Calu3 (cell line): ENCODE measurements at places on chromosomes 1 and 21. TPM values are rescaled to one million over a fixed set of nuclear protein-coding genes. Genes with fewer than 3 reads are reported as not detected.

The MEX3A gene
- 3.3 and 5.0 TPM in 2 replicates for total RNA-seq

The ILDR2 gene
- total RNA-seq, result 0.91 and 1.9 TPM in 2 replicates

The C8A gene
- not detected in 2 replicates for total RNA-seq

The HTR1D gene
- total RNA-seq, result 1.1 and 1.7 TPM in 2 replicates

The LORICRIN gene
- total RNA-seq, result not detected in 2 replicates

The LY9 gene
- total RNA-seq, result not detected in 2 replicates

The LDLRAD1 gene
- 0.24 TPM in 1 of 2 replicates, not detected in the other for total RNA-seq

GRCh38 chr1:18316764-18317163 lies 164.0 kb upstream of the KLHDC7A start:
- DNase-seq, result peak; percentile 25

DNA sequence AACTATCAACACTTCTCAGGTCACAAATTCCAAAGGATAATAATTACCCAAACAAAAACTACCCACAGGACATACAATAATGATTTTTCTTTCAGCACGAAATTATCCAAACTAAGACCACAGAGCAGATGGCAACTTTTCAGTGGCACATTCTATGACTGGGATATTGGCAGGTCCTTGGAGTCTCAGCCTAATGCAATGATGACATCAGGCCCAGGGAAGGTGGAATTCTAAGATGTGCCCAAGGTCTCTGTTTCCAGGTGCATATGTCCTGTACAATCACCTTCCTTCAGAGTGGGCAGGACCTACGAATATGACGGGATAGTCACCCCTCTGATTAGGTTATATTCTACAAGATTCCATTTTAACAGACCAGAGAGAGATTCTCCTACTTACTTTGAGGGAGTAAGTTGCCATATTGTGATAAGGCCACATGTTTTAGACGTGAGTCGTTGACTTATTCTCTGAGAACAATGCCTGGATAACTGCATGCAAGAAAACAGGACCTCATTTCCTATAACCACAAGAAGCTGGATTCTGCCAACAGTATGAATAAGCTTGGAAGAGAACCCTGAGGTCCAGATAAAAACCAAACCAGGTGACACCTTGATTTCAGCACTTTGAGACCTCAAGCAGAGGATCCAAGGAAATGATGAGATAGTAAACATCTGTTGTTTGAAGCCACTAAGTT lies 69.9 kb downstream of the ZC3H11B start:
- DNase-seq, result no peak

DNA sequence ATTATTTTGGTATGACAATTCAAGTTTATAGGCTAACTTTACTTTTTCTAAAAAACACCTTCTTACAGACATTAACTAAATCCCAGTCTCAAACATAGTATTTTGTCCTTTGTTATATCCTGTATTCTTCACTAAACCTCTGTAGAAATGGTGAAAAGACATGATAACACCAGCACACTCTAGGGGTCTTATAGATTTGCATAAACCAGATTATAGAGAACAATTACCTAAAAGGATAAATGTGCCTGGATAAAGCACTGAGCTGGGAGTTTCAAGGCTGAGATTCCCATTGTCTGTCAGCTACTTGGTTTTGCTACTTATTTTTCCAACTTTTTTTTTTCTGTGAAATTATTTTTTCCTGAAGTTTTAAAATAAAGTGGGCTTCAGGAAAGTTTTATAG lies 1288.6 kb upstream of the TMPRSS15 start:
- DNase-seq, result no peak

DNA sequence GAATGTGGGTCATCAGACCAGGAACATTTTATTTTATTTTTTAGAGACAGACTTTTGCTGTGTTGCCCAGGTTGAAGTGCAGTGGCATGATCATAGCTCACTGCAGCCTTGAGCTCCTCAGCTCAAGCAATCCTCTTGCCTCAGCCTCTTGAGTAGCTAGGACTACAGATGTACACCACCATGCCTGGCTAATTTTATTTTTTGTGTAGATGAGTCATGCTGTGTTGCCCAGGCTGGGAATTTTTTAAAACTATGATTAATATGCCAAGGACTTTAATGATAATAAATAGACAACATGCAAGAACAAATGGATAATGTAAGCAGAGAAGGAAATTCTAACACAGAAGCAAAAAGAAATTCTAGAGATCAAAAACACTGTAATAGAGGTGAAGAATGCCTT lies 142.4 kb downstream of the AK5 start:
- no peak for DNase-seq

DNA sequence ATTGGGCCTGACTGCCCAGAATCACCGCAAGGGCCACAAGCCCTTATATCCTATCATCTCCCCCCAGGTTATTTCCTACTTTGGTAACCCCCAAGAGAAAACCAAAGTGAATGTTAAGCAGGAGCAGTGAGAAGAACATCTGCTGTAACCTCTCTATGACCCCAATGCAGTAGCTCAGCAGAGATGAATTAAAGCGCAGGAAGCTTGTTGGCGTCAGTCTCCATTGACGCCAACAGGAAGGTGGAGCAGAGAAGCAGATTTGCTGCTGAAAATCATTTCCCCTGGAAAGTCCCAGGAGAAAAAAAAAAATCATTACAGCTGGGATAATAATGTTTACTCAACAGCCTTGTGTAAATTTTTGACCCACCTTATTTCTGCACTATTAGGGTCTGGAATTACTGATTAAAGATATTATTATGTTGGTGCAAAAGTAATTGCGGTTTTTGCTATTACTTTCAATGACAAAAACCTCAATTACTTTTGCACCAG lies 33.2 kb upstream of the FAM163A start:
- no peak for DNase-seq

DNA sequence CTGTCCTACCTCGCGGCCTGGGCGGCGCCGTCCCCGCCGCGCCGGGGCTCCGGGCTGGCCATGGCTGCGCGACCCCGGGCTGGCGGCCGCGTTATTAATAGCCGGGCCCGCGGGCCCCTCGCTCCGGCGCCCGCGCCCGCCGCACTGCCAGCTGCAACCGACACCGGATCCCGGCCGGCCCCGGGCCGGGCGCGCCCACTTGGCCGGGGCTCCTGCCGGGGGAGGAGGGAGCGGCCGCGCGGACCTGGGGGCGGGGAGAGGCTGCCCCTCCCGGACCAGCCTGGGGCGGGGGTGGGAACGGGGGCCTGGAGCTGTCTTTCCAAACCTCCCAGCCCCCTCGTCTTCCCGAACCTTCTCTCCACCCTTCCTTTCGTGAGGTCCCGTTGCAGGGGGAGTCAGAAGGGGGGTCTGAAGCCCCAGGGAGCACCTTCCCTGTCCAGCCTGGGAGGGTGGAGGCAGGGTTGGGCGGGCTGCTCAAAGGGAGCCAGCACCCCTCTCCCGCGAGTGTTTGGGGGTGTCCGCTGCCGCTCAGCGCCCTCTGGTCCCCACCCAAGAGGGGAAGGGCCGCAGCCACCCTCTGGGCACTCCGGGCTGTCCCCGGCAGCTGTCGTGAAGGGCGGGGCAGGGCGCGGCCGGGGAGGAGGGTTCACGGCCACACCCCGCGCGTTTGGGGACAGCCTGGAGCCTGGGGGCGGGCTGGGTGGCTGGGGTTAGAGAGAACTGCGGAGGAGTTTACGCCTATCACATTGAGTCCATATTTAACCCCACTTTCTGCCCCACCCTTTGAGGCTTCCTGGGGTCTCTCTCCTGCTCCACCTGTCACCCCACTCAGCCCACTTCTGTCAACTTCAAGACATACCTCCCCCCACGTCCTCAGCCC lies at the start of gene SYNC:
Gene SYNC, minus strand, starts transcription at position 172 of the 880 bp plus-strand sequence. Its CDS starts 110 bp downstream, at position 62.
- DNase-seq, result peak; percentile 45

DNA sequence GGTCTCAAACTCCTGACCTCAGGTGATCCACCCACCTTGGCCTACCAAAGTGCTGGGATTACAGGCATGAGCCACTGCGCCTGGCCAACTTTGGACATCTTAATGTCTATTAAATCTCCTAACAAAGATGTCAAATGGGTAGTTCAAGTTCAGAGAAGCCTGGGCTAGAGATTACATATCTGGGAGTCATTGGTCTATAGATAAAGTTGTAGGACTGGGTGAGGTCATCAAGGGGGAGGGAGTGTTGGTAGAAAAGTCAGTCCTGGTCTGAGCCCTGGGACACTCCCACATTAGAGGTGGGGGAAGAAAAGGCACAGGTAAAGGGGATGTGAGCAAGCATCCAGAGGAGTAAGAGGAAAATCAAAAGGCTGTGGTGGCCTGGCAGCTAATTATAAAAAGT lies 6.6 kb downstream of the UBIAD1 start:
- DNase-seq, result no peak

GRCh38 chr1:167507719-167508118 lies 10.6 kb downstream of the CD247 start:
- no peak for DNase-seq

DNA sequence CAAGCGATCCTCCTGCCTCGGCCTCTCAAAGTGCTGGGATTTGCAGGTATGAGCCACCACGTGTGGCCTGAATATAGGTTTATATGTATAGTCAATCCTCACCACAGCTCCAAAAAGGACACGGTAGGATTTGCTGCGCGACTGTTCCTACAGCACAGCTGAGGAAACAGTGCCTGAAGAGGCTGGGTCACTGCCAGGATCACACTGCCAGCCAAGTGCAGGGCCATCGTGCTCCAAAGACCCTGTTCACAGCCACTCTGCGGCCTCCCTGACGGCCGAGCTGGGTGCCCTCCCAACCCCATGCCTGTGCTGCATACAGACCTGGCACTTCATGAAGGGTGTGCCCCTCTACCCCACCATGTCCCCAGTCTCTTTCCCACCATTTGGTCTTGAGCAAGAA lies 71.4 kb downstream of the MRPL37 start:
- no peak for DNase-seq

DNA sequence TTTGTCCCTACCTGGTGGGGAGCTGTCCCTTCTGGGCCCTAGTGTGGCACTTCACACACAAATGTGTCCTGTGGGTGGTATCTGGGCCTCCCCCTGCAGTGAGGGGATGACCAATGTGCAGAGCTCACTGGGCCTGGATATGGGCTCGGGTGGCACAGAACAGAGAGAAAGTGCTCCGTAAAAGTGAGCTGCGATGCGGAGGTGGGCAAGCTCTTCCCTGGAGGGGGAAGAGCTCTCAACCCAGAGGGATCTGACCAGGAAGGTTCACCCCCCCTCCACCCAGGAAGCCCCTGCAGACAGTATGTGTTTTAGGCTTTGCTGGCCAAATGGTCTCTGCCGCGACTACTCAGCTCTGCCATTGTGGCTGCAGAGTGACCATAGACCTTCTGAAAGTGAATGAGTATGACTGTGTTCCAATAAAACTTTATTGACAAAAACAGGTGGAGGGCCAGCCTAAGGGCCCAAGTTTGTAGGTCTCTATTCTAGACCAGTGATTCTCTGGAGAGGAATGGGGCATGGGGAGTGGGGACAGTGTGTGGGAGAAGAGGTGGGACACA lies 8.6 kb upstream of the ITGB2 start:
- no peak for DNase-seq

DNA sequence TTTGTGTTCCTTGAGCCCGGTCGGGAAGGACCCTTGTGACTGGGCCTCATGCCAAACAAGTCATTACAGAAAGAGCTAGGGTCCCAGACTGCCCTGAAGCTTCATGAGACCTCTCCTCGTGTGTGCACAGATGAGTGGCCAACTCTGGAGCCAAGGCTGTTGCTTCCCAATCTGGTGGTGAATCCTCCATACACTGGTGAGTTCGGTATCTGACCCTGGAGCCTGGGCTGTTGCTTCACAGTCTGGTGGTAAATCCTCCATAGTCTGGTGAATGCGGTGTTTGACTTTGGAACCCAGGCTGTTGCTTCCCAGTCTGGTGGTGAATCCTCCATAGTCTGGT lies 737.8 kb downstream of the MATN1 start:
- no peak for DNase-seq

DNA sequence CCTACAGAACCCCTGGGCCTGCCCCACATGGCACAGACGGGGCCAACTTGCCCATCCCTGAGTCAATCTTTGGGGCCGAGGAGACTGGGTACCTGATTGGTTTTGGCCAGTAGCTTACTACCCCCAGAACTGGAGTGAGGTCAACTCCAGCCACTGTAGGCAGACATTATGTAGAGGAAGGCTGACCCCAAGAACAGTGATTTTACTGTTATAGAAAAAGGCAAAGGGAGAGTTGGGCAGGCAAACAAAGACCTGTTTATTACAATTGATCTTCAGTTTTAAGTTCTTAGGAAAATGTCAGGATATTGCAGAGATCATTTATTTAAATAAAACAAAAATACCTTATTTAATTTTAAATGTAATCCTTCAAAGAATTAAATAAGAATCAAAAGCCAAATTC lies 653.8 kb downstream of the NPHP4 start:
- no peak for DNase-seq

DNA sequence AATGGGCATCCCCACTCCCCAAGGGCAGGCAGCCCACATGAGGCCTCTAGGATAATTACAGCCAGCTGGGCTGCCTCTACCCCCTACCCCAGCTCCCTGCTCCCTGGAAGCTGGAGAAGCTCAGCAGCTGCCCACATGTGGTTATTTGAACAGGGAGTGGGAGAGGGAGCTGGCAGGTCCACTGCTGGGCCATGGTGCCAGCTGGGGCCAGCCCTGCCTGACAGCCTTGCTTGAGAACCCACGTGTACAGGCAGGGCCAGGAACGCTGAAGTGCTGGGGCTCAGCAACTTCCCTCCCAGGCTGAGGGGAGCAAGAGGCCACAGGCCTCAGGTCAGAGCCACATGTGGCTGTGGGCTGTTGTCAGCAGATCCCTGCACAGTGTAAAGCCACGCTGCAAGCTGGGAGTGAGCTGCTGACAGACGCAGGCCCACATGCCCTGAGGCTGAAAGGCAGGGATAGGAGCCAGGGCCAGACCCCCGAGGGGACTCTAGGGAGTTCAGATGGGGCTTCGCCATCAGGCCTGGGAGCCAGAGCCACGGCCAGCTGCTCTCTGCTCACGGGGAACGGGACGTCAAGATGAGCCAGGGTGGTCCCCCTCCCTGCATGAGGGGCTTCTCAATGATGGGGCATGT lies 129.0 kb downstream of the SYF2 start:
- no peak for DNase-seq

- DNase-seq, result no peak
Observed at GRCh38 chr1:2808831-2809605, 7.5 kb upstream of the TTC34 start.

- no peak for DNase-seq
Observed at GRCh38 chr1:112056354-112056753, 66.9 kb upstream of the KCND3 start.

GRCh38 chr1:86957221-86957620 lies 42.8 kb downstream of the HS2ST1 start:
- no peak for DNase-seq

GRCh38 chr1:83701355-83701754 lies 297.6 kb downstream of the TTLL7 start:
- no peak for DNase-seq

- no peak for DNase-seq
Observed at GRCh38 chr1:247204177-247204647, 32.4 kb upstream of the ZNF124 start.
